NB4 (cell line): ENCODE measurements at places on chromosomes 13 and 19.

- peak; percentile 7 for DNase-seq
These were observed 31.0 kb upstream of the MBNL2 start for GRCh38 chr13:97191142-97191541.

GRCh38 chr13:36453516-36453915 lies 21.2 kb downstream of the CCNA1 start:
- peak; percentile 81 for DNase-seq

DNA sequence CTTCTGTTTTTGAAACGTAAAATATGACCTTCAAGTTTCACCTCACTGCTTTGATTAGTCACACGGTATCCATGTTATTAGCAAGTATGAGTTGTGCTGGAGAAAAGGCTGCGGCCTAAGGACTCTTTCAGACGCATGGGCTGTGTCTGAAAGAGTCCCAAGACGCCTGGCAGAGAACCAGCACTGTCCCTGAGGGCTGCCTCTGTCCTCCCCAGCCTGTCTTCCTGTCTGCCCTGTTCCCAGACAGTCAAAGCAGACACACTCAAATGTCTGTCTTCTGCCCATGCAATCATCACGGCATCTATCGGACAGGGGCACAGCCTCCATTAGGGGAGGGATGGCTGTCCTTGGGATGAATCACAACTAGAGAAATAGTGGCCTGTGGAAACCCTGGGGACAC lies 65.5 kb downstream of the DPY19L3 start:
- DNase-seq, result no peak

GRCh38 chr19:5955636-5955935 lies 22.4 kb downstream of the RANBP3 start:
- no peak for DNase-seq

DNA sequence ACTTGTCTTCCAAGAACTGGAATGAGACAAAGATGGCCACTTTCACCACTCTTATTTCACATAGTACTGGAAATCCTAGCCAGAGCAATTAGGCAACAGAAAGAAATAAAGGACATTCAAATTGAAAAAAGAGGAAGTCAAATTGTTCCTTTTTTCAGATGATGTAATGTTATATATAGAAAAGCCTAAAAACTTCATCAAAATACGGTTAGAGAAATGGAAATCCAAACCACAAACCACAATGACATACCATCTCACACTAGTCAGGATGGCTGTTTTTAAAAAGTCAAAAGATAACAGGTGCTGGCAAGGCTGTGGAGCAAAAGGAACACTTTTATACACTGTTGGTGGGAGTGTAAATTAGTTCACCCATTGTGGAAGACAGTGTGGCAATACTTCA lies 113.3 kb upstream of the SPRY2 start:
- DNase-seq, result peak; percentile 94

DNA sequence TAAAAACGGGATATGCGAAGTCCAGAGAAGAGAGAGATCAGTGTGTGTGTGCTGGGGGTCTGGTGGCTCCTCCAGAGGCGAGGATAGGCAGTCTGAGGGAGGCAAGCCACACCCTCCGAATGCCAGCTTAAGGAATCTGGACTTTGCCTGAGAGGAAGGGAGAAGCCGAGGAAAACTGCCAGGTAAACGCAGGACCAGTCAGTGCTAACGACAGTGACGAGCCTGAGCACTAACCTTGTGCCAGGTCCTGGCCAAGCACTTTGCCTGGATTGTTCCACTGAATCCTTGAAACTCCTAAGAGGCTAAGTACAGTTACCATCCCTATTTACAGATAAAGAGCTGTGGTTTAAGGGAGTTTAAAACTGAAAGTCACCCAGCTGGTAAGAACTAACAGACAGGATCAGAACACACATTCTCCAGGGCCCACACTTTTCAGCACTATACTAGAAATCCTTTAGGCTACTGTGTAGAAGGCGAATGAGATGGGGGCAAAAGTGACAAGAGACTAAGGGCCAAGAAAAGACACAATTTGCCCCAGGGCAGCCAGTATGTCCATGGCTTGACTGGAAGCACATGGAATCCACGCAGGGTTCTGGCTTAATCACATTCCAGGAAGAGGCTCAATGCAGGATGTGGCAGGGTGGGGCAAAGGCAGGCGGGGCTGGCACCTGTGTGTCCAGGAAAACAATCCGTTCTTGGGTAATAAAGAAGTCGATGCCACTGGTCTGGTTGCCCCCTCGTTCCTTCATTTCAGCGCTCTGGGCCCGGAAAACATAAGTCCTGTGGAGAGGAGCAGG lies 15.1 kb downstream of the SMG9 start:
- no peak for DNase-seq

GRCh38 chr13:24511816-24512196 lies 772 bp downstream of the PARP4 start:
- no peak for DNase-seq

DNA sequence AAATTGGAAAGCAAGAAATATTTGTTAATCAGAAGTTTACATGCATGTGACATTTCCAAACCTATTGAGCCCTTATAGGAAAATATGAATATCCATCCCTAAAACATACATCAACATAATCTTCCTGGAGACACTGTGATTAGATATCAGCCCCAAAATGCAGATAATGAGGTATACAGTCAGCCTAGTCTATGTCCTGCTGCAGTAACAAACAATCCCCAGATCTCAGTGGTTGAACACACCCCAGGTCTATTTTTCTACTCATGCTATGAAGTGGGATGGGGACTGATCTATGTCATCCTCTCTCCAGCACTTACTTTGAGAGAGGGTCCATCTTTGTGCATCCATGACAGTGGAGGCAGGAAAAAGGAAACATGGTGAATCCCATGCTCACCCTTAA lies 31.2 kb downstream of the CACNA1A start:
- DNase-seq, result no peak

GRCh38 chr13:69109891-69110525 lies 997.6 kb upstream of the ATXN8OS start:
- no peak for DNase-seq

DNA sequence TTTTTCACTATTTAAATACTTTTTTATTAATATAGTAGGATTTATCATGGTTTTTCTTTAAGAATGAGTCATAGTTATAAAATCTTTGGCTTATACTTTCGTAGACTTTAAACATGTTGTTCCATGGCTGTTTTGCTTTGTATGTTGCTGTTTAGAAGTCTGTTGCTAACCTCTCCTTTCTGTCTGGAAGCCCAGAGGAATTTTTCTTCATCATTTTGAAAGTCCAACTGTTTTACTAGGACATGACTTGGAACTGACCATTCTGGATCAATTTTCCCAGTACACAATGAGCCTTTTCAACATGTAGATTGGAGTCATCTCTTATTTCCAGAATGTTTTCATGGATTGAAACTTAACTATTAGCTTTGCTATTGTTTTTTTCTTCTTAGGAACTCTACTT lies 7.9 kb downstream of the CAB39L start:
- DNase-seq, result no peak

DNA sequence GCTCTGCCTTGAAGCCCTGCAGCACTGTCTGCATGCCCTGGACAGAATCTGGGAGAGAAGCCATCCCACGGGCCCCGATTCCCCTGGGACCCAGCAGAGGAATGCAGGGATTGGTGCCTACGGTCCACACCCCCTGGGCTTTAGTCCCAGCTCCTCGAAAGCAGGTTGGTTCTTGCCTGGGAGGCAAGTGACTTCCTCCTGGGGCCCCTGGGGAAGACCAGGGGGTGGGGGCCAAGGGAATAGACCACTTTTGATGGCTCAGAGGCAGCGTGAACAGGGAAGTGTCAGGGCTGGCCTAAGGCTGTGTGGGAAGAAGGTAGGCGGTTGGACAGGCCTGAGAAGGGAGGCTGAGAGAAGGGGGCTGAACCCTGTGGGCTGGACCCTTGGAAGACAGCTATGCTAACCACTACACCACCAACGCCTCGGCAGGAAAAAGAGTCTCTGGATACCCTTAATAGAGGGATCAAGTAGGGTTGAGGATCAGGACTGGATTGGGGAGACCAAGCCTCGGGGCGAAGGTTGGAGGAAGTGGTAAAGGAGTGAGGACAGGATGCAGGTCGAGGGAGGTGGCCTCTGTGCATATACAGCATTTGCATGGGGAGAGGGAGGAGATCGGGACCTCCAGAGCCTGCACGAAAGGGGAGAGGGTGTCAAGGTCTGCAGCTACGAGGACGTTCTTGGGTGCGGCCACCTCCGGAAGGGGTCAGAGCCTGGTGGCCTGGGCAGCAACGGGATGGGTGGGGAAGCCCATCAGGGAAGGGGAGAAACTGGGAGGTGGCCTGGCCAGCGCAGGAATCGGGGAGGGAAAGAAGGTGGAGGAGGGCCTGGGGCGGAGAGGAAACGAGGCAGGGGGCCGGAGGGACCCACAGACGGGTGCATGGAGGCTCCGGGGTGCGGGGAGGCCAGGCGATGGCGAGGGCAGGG lies 709 bp downstream of the DPP9 start:
- DNase-seq, result peak; percentile 59

- peak; percentile 61 for DNase-seq
These were observed 187.8 kb downstream of the LHFPL6 start for GRCh38 chr13:39415008-39415802.

DNA sequence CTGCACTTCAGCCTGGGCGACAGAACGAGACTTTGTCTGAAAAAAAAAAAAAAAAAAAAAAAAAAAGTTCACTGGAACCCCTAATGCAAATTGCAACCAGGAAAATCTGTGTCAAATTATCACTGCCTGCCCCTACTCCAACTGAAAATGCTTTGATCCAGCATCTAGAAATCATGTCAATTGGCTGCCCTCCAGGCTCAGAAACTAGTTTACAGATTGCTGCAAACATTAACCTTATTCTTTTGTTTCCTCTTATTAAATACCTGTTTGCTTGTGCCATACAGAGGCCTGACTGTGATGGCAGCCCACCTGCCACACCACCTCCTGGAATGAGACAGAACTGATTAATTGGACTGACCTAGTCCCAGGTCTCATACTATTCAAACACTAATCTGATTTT lies 18.6 kb upstream of the AKT2 start:
- DNase-seq, result no peak

DNA sequence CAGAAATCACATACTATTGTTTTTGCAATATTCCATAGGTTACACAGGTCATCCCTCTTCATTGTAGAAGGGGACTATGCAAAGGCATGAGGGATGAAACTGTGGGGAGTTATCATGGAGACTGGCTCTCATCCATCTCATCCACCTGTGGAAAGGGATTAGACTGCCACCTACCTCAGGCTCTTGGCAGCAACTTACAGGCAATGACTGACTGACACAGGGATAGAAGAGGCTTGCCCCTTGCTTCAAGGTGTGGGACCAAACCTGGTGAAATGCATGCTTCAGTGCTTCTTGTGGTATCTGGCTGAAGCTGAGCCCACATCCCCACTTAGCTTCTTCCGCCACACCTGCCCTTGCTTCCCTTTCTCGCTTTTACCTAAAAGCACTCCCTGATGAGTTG lies 341.3 kb downstream of the GPC5 start:
- DNase-seq, result no peak

- DNase-seq, result no peak
These were observed 163.9 kb downstream of the DACH1 start for GRCh38 chr13:71703138-71703537.

DNA sequence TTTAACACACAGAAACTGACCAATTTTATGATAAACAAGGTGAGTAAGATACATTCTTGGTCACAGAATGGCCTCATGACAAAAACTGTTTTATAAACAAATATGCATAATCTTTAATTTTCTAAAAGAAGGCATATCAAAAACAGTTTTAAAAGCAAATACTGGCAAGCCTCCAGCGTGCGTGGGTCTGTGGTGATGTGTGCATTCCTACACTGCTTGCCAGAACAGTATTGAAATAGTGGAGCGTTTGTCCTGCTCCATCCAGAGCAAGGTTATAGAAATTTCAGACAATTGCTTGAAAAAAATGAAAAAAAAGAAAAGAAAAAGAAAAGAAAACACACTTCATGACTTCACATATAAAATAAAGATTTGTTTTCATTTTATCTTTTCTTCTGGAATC lies 140.9 kb downstream of the MZT1 start:
- DNase-seq, result no peak

DNA sequence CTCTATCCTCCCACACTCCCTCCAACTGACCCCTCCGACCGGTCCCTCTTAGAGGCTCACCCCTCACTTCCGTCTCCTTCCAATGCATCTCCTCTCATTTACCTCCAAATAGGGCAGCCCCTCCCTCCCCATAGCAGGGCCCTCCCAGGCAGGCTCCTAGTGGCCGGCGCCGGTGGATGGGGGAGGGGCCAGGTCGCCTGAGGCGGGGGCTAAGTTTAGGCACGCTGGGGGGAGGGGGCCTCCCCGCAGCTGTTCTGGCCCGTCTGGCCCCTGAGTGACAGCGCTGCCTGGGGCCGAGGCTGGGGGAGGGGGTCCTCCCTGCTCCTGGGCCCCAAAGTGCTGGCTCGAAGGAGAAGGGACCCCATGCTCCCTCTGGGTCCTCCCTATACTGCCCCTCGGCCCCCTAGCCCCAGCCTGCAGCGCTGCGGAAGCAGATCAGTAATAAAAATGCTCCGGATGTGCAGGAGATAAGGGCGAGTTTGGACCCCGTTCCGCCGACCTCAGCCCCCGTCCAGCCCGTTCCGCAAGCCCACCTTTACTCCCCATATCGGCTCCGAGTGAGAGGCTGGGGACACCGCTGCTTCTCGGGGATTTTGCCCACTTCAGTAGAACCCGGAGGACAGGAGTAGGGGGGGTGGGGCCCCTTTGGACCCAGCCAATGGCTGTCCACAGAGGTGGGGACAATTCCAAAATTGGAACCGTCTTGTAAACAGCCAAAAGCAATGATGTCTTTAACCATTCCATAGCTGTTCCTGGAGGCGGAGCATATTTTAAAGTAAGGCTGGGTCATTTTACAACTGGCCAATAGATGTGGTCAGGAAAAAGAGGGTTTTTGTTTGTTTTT lies 4.0 kb downstream of the RTN2 start:
- DNase-seq, result peak; percentile 55

GRCh38 chr13:49657241-49657641 lies 28.9 kb downstream of the ARL11 start:
- no peak for DNase-seq

DNA sequence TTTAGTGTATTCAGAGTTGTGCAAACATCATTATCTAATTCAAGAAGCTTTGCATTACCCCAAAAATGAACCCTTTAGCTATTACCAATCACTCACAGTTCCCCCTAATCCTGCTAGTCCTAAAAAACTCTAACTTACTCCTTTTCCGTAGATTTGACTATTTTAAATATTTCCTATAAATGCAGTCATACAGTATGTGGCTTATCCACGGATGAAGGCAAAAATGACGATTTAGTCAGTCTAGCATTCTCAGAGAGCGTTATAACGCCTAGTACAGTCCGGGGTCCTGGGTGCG lies 587 bp upstream of the ZNF383 start:
- no peak for DNase-seq
